ENCODE measurements at places on chromosomes 13 and 19.

GRCh38 chr19:17739121-17739875 is 12.0 kb upstream of the FCHO1 start:
- DNase-seq, result no peak

DNA sequence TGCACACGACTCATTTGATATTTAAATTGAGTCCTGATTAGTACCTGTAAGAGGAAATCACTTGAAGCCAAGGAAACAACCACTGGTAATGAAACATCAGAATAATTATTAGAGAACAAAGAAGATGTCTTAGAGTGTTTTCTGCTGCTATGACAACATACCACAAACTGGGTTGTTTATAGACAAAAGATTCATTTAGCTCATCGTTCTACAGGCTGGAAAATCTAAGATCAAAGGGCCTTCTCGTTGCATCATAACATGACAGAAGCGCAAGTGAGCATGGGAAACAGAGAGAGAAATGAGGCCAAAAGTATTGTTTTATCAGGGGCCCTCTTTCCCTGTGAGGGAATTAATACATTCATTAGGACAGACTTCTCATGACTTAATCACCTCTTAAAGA is 1024.0 kb upstream of the PCDH9 start:
- DNase-seq, result no peak

DNA sequence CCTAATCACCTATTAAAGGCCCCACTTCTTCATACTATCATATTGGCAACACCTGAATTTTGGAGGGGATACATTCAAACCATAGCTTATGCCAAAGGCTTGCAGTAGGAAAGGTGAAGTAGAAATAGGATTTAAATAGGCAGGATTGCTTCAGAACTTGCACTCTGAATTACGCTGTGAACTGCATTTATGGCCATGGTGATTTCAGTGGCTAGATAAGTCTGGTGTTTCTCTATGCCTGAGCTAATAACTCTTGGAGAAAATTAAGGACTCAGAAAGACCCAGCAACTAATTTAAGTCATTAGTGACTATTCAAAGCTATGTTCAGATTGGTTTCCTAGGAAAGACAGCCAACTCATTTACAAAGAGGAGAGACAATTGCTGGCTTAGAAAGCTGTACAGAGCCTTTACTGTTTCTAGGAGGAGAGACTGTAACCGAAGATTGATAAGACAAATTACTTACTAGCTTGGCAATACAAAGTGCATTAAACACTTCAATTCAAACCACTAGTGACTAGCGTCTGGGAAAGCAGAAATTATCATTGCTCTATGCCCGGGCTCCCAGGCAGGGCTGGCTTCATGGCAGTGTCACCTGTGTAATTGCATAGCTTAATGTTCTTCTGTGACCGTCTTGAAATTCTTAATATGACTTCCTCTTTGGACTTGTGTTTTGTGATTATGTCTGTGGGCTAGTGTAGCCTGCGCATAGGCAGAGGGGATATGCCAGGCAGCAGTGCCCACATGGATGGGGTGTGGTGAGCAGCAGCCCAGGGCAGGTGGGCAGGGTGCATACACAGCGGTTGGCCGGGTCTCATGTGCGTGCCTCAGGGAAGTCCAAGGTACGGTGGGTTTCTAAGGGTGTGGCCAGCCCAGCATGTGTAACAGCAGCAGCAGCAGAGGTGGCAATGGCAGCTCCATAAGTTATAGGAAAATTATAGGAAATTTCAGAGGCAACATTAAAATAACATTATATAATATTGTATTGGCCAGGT is 60.1 kb downstream of the KL start:
- DNase-seq, result no peak

- no peak for DNase-seq
Measured at GRCh38 chr19:48955308-48955958, 758 bp downstream of the BAX start.

- DNase-seq, result no peak
Measured at GRCh38 chr19:30065680-30066606, 123.9 kb downstream of the URI1 start.

DNA sequence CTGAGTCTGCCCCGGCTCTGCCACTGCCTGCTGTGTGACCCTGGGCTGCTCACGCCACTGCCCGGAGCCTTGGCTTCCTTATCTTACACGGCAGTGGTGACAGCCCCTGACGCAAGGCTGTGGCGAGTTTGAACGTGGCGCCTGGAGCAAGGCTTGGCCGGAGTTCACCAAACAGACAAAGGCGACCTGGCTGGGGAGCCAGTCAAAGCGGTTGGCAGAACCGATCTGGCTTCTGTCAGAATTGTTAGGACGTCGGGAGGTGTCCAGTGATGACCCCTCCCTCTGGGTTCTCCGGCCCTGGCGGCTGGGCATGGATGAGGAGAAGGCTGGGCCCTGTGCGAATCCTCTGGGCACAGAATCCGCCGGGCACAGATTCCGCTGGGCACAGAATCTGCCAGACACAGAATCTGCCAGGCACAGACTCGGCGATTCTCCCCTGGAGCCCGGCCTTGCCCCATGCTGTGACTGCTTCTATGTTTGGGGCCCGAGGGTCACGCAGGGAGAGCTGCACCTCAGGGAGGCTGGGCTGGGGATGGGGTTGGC is 11.7 kb upstream of the TMEM255B start:
- no peak for DNase-seq

DNA sequence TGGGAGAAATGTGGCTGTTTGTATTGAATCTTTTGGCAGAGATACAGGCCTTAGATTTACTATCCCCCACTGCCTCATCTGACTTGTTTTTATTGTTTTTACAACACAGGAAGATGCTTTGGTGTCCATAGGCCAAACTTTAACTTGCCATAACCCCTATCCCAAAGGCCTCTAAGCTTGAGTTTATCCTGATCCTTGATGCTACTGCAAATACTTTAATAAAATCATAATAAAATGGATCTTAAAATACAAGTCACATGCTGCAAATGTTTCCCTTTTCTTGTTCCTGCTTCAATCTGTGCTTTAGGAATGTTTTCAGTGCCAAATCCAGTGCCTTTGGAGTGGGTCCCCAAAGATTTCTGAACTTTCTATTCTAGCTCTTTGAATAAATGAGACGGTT is 770.6 kb downstream of the DACH1 start:
- DNase-seq, result no peak

- DNase-seq, result no peak
Measured at GRCh38 chr13:96431044-96431581, 341.2 kb downstream of the HS6ST3 start.

DNA sequence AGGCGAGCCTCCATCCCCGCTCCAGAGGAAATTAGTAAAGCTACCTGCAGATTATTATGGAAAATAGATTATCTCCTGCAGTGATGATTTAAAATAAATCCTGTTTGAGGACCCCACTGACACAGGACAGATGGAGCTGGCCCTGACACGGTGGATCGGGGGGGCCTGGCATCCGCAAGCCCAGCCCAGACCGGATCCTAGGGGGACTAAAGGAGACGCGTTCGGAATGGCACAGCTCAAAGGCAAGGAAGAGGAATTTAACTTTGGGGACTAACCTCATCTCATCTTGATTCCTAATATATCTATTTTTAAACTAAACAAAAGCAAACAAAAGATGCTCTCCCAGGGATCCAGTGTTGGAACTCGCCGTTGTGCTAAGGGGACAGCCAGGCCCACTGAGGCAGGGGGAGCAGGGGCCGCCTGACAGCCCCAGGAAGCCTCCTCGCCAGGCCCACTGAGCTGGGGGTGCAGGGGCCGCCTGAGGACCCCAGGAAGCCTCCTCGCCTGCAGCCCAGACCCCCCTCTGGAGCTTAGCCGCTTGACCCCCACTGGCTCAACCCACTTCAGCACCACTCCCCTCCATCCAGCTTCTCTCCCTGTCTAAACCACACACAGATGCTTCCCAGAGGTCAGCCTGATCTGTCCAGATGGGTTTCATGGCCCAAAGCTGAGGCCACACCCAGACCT is 78.6 kb downstream of the SPACA7 start:
- DNase-seq, result no peak

GRCh38 chr19:6260912-6261650 is 18.7 kb downstream of the MLLT1 start:
- DNase-seq, result no peak
